ENCODE measurements at places on chromosomes 3 and 15.

- DNase-seq = no peak
Observed at GRCh38 chr3:42655331-42655888, 1.9 kb downstream of the ZBTB47 start.

- peak; percentile 10 for DNase-seq
Observed at GRCh38 chr3:147305533-147306250, 100.7 kb downstream of the ZIC4 start.

- no peak for DNase-seq
Observed at GRCh38 chr3:193732391-193732790, 139.4 kb downstream of the OPA1 start.

DNA sequence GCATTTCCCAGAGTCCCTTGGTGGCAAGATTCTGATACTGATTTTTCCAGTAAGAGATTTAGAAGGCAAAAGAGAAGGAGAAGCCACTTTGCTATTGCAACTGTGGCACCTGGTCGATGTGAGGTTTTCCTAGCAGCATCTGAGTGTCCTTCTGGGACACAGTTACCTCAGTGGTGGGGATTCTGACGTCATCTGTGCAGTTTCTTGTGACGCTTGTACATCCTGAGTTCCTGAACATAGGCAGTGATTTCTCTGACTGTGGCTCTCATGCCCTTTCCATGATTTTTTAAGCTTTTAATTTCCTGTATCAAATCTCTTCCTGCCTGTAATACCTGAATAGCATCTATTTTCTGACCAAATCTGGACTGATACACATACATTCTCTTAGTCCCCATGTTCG, 8.9 kb downstream of the USP13 start:
- DNase-seq = no peak

DNA sequence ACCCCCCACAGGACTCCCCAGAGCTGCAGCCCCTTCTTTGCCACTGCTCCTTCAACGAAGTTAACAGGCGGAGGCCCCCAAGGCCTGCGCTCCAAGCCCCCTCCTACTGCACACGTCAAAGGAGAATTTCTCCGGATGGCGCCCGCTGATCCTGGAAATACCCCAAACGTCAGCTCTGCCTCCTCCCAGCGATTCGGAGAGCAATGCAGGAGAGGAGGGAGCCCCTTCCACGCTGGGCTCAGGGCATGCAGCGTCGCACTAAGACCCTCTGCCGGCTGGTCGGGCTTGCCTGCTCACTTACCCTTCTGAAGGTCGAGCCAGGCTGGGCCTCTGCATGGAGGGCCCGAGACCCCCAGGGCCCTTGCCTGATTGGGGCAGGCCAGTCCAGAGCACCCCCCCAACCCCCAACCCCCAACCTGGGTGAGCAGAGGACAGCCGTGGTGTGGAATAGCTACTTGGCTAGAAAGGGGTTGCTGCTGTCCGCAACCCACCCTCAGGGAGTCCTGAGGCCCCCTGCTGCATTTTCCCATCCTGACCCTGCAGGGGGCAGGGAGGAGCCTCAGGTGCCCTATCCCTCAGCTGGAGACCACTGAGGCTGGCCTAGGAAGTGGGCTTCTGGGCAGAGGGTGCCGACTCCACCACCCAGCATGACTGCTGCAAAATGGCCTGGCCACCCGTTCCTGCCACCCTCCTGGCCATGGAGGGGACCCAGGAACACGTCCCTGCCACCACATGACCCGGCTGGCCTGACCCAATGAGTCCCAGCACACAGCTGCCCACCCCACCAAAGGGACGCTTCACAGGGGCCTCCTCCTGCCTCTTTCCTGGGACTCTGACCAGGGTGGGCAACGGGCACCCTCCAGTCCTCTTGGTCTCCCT, 976 bp downstream of the ATP2B2 start:
- DNase-seq = no peak

- DNase-seq = no peak
Observed at GRCh38 chr3:46447228-46447985, 17.3 kb downstream of the LTF start.

Data from NCI-H226 (cell line).